COLO829 (cell line): ENCODE measurements at places on chromosomes 7 and 10.

DNA sequence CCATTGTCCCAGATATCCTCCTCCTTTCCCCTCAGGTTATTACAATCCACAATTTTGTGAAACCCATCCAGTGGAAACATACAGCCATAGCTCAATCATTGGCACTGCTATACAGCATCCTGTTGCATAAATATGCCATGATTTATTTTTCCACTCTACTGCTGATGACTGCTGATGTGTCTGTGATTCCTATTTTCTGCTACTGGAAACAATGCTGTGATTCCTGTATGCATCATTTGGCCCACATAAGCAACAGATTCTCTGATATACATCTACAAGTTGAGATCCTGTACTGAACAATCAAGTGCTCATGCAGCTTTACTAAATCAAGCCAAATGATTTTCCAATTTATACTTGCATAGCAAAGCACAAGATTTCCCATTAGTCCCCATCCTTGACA lies 39.6 kb downstream of the CUL2 start:
- no peak for DNase-seq

DNA sequence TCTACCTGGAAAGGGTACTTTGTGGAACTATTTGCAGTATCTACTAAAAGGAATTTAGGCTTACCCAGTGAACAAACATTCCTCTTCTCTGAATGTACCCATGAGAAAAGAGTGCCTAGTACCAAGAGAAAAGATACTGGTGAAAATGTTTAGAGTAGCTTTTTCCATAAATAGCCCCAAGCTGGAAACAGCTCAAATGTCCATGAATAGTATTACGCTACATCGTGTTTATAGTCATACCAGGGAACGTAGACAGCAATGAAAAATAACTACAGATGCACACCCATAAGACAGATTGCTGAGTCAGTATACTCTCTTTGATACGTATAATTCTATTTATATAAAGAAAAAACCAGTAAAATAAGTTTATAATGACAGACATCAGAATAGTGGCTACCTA lies 285.9 kb downstream of the KLF6 start:
- no peak for DNase-seq

- no peak for DNase-seq
These were observed 894 bp downstream of the ATXN7L1 start for GRCh38 chr7:105875505-105875904.

DNA sequence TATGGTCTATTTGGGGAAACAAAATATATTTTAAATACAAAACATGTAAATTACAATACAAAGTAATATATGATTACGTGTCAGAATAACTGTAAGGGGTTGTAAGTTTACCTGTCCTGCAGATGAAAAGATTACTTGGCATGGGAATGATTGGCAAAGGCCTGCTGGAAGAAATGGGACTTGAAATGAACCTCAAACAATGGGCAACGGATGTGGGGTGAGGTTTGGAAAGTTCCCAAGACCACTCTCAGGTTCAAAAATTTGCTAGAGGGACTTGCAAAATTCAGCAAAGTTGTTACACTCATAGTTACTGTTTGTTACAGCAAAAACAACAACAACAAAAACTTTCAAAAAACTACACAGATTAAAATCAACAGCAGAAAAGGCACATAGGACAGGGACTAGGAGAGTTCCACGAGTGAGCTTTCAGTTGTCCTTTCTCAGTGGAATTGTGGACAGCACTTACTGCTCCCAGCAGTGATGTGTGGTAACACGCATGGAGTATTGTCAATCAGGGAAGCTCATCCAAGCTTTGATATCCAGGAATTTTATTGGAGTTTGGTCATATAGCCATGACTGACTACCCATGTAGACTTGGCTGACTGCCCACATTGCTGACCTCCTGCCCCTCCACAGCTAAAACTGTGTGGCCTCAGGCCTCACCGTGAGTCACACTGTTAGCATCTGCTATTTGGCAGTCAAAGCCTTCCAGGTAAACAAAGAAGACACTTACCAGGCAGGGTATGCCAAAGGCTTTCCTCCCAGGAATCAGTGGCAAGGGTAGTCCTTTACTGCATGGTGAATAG lies 43.8 kb downstream of the EXOC6 start:
- peak; percentile 60 for DNase-seq

DNA sequence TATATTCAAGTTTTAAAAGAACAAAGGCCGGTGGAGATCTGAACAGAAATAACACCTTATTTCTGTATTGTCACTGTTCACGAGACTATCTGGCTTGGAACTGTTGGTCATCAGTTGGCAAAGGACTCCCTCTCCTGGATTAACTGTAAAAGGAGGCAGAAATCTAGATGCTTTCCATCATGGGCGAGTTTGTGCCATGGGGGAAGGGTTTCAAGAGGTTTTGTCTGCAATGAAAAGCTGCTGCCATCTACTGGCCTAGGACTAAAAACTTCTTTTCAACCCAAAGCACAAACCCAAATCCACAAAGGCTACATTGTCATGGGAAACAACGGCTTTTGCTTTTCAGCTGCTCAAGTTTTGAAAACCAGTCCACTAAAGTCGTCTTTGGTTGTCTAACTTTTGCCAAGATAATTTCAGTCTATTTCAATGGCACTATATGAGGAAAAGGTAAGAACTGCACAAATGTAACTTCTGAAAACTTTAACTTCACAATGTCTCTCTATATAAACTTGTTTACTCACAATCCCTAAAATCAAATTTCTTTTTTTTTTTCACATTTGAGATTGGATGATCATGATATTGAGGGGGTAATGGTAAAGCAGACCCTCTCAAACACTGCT lies 196.8 kb downstream of the SKAP2 start:
- DNase-seq = peak; percentile 82

DNA sequence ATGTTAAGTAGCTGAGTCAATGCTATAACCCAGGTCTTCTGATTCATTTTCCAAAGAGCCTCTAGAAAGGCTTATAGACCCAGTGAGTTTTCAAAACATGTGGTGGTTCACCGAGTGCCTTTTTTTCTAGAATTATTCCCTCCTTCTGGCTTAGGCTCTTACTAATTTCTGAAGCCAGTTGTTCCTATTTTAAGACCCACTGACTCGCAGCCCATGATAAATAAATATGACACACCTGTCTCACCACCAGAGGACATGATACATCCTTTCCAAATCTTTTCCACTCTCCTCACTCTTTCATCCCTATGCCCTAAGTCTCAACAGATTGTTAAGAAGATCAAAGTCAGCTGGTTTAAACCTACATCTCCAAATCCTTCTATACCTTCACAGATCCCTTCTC lies 126.0 kb upstream of the WNT16 start:
- no peak for DNase-seq

DNA sequence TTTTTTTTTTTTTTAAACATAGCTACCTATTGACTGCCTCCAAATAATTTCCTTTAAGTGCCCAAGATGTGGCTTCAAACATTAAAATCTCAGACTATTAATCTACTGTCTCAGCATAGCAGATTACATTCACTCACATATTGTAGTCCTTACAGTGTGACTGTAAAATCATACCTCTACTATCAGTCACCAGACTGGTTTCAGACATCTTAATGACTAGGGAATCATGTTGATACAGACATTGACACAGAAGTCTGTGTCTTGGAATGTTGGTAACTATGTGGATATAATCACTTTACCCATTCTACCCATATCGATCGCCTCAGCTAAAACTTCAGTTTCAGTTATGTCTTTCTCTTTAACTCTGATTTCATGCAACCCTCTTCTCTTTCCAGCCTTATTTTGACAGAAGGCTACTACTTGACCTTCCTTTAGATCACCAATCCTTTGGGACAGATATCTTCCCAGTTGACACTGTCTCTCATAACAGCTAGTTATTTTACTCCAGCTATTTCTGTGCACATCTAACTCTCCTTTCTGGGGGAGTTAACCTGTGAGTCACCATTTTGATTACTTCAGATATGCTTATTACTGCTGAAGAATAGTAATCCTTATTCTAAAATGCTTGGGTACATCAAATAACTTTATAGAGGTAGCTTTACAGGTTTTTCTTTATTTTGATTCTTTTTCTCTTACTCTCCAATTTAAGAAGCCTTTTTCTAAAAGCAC lies 7.0 kb downstream of the TNKS2 start:
- DNase-seq = no peak

GRCh38 chr7:29879609-29880008 lies 73.3 kb downstream of the WIPF3 start:
- no peak for DNase-seq

GRCh38 chr7:11754123-11754522 lies 77.9 kb downstream of the THSD7A start:
- no peak for DNase-seq
